Activated CD4-positive, alpha-beta T cell treated with anti-CD3 and anti-CD28 coated beads, Interleukin-2, amount 50 U/mL, for 48 hours (primary cell): ENCODE measurements at places on chromosomes 1 and 21.

GRCh38 chr1:167057241-167057688 lies 32.9 kb downstream of the GPA33 start:
- peak; percentile 28 for DNase-seq

- DNase-seq, result no peak
Observed at GRCh38 chr1:47187926-47188250, 1.9 kb downstream of the PDZK1IP1 start.

- DNase-seq, result no peak
Observed at GRCh38 chr1:183194527-183195141, 8.6 kb downstream of the LAMC2 start.

DNA sequence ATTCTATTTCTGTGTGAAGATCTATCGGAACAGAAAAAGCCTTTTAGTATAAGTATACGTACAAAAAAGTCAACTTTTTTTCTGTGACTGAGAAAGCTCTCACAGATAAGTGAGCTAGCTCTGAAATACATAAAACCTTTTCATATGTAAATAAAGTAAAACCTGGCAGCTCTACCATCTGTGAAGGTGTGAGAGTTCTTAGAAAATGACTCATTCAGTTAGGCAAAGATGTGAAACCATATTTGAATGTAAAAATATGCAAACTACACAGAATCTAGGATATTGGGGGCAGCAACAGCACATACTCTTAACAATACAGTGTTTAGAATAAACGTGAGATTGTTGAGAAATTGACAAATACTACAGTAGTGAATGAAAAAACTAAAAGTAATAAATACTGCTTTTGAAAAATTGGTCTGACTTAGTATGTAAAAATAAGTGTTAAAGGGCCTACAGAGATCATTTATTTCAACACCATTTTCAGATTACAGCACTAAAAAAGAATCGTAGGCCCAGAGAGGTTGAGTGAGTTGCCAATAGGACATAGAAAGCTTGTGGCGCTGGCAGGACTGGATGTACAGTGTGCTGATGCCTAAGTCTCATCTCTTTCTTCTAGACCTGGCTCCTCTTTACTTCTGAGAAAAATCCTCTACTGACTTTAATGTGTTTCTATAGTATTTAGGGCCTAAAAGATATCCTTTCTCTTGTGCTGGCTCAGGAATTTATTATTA lies 19.8 kb downstream of the ATP6V1G3 start:
- no peak for DNase-seq

DNA sequence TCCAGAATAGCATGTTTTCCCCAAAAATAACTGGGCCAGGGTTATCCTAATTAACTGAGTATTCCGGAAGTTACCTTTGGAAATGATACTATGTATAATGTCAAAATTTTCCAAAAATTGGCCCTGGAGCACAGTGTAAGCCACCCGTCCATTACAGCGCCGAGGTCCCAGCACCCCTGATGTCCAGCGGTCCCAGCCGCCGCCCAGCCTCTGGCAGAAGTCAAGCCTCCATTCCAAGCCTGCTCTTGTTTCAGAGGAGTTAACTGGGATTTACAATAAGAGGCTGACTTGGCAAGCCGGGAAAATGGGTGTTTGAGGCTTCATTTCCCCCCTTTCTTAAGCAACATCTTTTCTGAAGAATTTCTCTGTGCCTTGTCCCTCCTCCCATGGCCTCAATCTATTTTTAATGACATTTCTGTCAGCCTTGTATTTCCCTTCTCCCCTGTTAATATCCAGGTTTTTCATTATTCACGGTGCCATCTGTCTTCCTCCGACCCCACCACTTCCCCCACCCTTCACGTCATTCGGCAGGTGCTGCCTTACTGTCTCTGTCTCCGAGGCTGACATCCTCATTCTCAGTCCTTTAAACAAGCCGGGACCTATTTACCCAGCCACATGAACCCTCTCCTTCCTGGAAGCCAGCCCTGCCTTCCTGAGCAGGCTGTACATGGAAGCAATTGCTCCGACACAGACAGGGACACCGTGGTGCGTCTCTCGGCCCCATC lies 490.9 kb downstream of the NPHP4 start:
- no peak for DNase-seq

GRCh38 chr1:43545695-43546387 lies 15.2 kb downstream of the PTPRF start:
- DNase-seq, result no peak

DNA sequence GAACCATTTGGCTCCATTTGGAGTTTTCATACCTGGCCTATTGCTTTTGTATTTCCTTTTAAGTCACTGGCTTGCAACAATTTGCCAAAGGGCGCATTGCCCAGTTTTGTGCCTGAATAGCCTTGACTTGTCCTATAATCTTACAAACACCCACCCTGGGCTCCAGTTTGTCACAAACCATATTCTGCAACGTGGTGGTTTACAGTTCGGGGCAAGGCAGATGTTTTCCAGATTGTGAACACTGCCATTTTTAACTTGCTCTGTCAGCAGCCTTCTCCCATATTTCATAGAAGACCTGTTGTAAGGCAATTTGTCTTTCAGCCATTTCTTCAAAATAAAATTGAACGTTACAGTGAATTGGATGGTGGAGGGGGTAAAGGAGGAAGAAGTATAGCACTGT lies 53.2 kb upstream of the UBE2U start:
- DNase-seq, result no peak

- no peak for DNase-seq
Observed at GRCh38 chr1:228853637-228854036, 118.4 kb downstream of the RHOU start.

DNA sequence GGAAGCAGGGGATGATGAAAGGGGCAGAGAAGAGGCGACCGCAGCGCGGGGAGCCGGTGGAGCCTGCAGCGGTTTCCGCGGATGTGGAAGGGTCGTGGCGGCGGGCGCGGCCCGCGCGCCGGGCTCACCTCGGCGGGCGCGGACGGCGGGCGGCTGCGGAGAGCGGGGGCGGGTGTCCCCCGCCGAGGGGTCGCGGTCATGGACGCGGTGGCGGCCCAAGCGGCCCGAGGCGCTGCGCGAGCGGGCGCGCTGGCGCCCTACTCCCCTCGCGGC lies 572 bp downstream of the LPGAT1 start:
- peak; percentile 27 for DNase-seq

DNA sequence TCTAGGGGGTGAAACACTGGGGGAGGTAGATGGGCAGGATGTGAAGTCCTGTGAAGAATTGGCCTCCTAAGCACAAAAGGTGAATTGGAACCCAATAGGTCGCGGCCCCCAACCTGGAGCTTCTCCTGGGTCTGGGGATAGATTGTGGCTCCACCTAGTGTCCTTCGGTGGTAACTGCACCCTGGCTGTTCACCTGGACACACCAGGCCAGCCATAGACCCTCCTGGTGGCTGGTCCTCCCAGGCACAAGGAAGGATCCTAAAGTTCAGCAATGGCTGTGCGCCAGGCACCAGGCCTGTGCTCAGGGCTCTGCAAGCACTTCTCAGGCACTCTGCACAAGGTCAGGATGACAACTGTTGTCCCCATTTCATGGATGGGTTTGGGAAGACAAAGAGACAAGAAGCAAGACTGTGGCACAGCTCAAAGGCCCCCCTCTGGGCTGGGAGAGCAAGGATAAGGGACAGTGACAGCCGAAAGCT lies 13.5 kb downstream of the ESPN start:
- DNase-seq, result peak; percentile 74

- no peak for DNase-seq
Observed at GRCh38 chr1:246302251-246302625, 204.8 kb downstream of the SMYD3 start.
